NCI-H1417 treated with DMSO at 0.1 percent for 48 hours (cell line): ENCODE measurements at places on chromosomes 16 and 17.

DNA sequence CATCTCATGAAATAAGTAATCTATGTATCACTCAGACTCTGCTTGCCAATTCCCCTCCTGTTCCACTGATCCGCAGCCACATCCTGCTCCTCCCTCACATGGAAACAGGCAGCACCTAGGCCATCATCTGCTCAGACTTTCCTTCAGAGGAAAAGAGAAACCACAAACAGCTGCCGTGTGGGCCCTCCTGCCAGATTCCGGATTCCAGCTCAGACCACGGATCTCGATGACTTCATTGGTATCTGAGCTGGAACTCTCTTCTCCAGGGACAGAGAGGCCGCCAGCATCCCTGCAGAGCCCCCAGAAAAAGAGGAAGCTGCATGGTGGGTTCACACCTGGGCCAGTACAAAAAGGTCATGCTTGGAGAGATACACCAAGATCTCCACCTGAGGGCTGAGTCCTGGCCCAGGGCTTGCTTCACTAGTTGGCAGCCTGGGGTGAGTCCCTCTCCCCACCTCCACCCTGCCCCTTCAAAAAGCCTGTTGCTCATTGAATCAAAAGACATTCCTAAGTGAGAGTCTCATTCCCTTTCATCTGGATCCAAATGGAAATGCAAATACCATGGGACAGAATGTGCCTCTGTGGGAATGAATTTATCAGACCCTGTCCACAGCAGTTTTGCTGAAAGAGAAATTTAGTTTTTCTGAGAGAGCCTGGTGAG, 47.2 kb downstream of the HOXB1 start:
- no peak for DNase-seq

- no peak for DNase-seq
Observed at GRCh38 chr17:69326377-69327059, 415 bp downstream of the ABCA5 start.

- peak; percentile 40 for DNase-seq
Observed at GRCh38 chr17:45841883-45842525, 2.7 kb upstream of the SPPL2C start.

DNA sequence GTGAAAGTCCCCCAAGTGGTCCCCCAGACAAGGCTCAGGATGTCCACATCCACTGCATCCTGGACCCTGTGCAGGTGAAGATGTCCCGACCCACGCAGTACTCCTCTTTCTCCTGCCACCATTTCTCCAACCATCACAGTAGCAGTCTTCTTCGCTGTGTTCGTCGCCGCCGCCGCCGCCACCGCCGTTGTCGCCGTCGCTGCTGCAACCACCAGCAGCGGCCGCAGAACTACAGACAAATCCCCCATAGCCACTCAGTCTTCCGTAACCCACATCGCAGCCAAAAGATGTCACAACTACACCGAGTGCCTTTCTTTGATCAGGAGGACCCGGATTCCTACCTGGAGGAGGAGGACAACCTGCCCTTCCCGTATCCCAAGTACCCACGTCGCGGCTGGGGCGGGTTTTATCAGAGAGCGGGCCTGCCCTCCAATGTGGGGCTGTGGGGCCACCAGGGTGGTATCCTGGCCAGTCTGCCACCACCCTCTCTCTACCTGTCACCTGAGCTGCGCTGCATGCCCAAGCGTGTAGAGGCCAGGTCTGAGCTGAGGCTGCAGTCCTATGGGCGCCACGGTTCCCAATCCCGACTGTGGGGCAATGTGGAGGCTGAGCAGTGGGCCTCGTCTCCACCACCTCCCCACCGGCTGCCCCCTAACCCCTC, 917 bp downstream of the SPEM2 start:
- no peak for DNase-seq

DNA sequence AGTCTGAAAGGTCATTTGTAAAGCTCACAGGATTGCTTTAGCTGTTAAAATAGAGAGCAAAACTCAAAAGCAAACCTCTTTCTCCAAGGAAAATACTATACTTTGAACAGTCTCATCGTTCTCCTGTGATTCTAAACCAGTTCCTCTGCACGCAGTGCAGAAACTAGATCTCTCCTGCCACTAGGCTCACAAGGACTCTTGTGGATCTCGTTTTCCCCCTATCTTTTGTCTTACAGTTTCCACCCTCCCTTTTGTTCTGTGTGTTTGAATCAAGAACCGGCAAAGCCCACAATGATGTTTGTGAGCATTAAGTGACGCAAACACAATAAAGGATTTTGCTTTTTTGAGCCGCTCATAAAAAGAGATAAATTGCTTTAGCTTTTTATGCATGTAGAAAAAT, 1103.5 kb upstream of the RBFOX1 start:
- no peak for DNase-seq

DNA sequence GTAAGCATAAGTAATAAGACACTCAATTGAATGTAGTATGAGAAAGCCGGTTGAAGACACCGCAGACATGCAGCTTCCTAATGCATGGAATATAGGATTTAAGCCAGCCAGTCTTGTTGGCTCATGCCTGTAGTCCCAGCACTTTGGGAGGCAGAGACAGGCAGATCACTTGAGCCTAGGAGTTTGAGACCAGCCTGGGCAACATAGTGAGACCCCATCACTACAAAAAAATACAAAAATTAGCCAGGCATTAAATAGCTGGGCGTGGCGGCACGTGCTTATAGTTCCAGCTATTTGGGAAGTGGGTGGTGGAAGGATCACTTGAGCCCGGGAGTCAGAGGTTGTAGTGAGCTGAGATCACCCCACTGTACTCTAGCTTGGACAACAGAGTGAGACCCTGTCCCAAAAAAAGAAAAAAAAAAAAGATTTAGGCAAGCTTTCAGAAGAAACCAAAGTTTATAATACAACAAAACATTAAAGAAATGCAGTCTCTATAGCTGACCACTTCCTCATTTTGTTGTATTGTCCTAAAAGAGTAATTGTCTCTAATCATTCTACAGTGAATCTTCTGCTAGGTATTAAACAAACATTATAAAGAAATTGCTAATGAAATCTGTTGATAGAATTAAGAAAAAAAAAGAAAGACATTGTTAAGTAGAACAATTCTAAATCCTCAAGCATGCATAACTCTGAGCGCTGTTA, 68.6 kb upstream of the KIFC3 start:
- DNase-seq, result no peak

GRCh38 chr16:48914070-48914469, 304.1 kb upstream of the N4BP1 start:
- DNase-seq, result no peak

- DNase-seq, result no peak
Observed at GRCh38 chr16:21613361-21613760, 14.0 kb downstream of the METTL9 start.

DNA sequence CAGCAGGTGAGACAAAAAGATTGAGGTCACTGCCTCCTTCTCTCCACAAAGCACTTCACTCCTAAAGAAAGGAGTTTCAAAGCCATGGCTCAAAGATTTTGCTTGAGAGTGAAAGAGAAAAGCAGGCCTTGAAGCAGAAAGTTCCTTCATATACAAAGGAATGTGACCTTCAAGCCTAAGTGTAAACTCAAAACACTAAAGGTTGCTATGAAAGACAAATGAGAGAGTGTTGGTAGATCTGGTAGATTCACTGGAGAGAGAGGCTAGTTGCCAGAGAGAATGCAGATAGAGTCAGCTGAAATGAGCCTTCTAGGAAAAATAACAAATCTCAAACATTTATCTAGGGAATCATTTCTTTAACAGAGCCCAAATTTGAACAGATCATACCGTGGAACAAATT, 305.2 kb downstream of the CDH8 start:
- DNase-seq, result no peak

GRCh38 chr16:19560078-19560477, 4.6 kb downstream of the VPS35L start:
- no peak for DNase-seq

GRCh38 chr16:17696616-17697015, 225.9 kb upstream of the XYLT1 start:
- DNase-seq, result no peak

DNA sequence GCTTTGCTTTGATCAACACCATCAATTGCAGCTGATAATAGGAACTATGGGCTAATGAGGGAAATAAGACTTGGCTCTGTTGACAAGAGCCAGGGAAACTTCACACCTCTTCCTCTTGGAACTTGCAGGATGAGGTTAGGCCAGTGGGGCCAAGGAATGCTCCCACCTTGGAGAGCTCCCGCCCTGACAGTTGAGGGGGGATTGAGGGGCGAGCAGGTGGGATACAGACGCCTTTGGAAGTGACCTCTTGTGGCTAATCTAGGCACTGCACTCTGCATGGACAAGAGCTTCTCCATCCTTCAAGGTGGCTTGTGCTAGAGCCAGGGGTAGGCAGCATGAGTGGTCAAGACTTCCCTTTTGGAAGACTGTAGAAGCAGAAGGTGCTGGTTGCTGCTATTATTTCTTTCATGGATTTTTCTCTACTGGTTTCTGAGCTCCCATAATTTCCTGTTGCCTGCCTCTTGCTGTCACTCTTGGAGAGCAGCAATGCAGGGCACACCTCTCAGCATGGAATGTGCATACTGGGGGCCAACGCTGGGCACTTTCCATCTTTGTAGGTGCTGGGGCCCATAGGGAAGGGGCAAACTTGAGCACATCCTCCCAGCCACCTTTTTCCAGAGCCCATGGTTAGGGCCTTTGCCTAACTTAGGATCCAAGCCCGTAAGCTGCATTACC, 2.3 kb upstream of the PHF12 start:
- no peak for DNase-seq

- no peak for DNase-seq
Observed at GRCh38 chr17:65785109-65785508, 223.7 kb upstream of the AXIN2 start.

- no peak for DNase-seq
Observed at GRCh38 chr16:79599837-79600637, 500 bp downstream of the MAF start.

GRCh38 chr17:64345689-64346376, 44.8 kb downstream of the PECAM1 start:
- no peak for DNase-seq

DNA sequence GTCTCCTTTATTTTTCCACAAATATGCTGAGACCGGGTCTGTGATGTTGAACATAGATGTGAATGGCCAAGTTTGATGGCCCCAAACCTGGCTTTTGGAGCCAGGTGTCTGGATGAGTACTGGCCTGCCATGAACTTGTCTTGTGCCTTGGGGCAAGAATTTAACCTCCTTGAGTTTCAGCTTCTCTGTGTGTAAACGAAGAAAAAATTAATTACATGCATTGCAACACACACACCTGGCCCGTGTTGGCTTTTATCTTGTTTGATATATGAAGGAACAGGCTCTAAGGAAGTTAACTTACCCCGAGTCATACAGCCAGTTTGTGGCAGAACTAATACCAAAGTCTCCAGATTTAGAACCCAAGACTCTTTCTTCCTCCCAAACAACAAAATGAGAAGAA, 13.1 kb downstream of the FBXO39 start:
- no peak for DNase-seq
